ENCODE measurements at places on chromosomes 5 and 9.

DNA sequence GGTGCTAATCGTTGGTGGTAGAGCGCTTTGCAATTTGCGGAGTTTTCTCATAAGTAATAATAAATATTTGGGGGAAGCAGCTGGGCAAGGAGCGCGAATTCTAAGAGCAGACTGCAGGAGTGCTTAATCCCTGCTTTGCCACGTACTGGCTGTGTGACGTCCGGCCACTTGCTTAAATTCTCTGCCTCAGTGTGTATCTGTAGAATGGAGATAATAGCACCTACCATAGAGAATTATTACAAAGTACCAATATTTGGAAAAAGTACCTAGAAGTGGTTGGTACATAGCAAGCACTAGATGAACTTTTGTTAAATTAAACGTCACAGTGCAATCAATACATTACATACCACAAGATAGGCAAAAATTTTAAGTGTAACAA, 598 bp upstream of the TMED7 start:
- DNase-seq = no peak

DNA sequence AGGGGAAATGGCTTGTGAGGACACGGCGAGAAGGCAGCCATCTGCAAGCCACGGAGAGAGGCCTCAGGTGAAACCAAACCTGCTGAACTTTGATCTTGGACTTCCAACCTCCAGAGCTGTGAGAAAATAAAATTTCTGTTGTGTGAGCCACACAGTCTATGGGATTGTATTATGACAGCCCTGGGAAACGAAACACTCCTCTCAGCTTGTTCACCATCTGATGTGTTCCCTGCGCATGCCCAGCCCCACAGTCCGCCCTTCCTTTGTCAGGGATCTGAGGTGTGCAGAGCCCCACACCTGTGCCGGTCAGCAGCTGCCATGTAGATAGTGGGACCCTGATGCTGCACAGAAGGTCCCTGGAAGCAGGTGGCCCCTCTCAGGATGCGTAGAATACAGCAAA, 34.1 kb downstream of the PLPP7 start:
- DNase-seq = no peak

- no peak for DNase-seq
Measured at GRCh38 chr9:35691757-35692301, 2.1 kb upstream of the TPM2 start.

DNA sequence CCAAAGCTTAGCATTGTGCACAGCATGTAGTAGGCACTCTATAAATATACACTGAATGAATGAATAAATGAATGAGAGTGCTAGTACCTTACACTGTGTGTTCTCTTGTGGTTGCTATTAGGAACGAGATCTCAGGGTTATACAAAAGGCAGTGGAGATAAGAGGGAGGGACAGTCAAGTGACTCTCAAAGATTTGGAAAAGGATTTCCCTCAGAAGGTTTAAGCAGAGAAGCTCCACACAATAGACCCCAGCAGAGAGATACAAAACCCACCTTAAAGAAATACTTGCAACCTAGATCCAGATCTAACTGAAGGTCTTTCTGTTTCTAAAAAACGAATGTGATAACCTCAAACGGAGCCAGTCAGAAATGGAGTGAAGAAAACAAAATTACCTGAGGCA, 11.8 kb upstream of the EFNA5 start:
- DNase-seq = no peak

DNA sequence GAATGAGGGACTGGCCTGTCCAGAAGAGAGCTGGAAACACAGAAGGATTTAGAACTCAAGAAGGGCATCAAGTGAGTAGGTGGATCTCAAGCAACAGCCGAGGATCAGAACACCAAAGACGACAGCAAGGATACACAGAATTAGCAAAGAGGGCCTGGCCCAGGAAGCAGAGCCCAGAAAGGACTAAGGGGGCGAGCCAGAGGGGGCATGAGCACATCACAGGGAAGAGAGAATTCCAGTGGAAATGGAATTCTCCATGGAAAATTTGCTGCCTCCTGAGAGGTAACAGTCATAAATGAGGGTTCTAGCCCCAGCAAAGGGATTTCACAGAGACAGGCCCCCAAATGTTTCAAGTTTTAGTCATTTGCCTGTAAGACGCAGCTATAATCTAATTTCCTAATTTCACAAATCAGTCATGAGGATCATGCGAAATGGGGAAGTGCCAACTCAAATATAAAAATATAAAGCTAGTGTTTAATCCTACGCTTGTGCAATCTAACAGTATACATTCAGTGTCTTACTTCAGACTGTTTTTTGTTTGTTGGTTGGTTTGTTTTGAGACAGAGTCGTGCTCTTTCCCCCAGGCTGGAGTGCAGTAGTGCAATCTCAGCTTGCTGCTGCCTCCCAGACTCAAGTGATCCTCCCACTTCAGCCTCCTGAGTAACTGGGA, 46.7 kb downstream of the FNBP1 start:
- no peak for DNase-seq

DNA sequence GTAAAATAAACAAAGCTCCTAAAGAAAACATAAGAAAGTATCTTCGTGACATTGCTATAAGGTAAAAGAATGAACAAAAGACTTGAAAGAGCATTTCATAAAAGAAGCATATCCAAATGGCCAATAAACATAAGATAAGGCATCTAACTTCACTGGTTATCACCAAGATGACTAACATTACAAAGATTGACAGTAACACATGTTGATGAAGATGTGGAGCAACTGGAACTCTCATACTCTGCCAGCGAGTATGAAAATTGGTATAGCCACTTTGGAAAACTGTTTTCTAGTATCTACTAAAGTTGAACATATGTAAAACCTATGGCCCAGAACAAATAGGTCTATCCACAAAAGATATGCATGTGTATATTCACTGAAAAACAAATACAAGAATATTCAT, 150.5 kb downstream of the SNX18 start:
- no peak for DNase-seq

DNA sequence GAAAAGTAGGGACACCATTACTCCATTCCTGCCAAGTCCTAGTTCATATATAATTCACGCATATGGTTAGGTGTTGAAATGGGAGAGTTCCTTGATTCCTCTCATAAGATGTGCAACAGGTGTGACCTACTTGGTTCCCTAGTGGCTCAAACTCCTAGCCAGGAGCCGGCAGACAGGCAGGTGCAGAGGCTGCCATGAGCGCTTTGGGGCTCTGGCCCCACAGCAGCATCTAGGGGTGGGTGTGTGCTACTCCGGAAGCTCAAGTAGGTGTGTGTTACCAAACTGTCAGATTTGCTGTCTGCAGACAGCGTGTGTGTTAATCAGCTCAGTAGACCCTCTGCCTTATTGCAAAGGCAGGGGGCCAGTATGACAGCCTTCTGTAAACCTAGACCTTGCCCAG, 1652.4 kb upstream of the ACO1 start:
- no peak for DNase-seq

GRCh38 chr5:122436615-122437014, 124.6 kb downstream of the SNCAIP start:
- no peak for DNase-seq

DNA sequence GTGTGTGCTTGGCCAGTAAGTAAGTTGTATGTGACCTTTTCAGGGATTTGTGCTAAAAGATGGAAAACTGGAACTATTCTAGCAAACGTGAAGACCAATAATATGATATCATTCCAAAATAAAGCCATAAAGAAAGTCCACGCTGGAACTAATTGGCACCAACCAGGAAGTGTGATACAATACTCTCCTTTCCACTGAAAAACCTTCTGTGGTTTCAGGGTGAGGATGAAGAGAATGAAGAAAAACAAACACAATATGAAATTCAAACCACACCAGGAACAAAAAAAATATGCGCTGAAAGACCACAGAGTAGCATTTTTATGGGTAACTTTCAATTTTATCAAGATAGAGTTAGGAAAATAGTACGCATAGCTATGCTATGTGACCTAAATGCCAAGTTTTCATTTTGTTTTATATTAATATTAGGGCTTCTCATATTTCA, 105.8 kb downstream of the EFNA5 start:
- DNase-seq = no peak

DNA sequence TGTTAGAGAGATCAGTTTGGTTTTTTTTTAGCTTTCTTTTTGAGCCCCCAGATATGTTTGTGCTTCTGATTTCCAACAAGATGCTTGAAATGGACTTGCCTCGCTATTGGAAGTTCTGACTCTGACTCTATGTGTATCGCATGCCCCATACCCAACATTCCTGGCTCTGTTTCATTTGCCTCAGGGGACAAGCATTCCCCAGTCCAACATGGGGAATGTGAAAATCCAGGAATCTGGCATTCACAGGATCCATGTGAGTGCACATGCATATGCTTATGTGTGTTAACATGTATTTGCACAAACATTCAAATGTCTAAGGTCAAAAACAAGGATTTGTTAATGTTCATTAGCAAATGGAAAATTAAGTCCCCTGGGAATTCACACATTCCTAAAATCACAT, 233.9 kb downstream of the TLR4 start:
- DNase-seq = no peak

DNA sequence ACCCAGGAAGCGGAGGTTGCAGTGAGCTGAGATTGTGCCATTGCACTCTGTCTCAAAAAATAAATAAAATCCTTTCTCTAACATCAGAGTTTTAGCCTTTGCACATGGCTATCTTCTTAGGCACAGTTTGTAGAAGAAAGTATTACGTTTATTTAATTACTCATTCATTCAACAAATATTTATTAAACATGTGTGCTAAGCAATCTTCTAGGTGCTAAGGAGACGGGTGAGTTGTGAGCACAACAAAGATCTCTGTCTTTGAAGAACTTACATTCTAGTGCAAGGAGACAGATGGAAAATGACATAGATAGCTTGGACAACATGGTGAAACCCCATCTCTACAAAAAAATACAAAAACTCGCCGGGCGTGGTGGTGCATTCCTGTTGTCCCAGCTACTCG, 122.3 kb upstream of the MYO10 start:
- DNase-seq = no peak

DNA sequence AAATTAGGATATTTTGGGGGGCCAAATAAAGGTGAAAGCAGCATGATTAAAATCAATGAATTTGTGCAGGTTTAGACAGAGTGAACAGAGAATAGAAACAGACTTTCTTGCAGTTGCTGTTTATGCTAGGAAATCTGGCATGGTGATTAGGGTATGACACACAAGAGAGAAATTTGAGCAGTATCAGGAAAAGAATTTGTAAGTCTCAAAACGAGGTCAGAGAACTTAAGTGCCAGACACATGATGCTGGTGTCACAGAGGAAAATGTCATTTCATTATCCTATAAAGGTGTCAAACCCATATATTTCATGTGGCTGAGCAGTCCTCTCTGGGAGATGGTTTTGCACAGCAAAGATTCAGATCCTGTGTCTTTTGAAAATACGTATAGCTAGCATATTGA, 15.7 kb downstream of the LVRN start:
- no peak for DNase-seq
